ENCODE measurements at places on chromosomes 4 and X.

DNA sequence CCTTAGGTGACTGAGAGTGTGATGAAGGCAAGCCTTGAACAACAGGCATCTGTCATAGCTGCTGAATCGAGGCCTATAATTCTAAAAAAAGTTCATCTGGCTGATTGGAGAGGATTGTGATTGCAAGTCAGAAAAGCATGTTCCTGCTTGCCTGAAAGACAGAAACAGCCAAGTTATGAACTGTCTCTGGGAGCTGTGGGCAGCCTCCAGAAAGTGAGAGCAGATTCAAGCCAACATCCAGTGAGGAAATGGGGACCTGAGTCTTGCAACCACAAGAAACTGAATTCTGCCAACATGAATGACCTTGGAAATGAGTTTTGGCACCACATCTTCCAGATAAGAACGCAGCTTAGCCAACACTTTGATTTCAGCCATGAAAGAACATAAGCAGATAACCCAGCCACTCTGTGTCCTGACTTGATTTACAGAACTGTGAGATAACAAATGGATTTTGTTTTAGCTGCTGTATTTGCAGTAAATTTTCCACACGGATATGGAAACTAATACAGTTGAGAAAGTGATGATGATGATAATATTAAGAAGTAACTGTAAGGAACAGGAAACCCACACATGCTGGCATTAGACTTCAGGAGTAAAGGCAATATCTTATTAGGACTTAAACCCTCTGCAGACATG lies 240.3 kb upstream of the NDST3 start:
- DNase-seq, result no peak

DNA sequence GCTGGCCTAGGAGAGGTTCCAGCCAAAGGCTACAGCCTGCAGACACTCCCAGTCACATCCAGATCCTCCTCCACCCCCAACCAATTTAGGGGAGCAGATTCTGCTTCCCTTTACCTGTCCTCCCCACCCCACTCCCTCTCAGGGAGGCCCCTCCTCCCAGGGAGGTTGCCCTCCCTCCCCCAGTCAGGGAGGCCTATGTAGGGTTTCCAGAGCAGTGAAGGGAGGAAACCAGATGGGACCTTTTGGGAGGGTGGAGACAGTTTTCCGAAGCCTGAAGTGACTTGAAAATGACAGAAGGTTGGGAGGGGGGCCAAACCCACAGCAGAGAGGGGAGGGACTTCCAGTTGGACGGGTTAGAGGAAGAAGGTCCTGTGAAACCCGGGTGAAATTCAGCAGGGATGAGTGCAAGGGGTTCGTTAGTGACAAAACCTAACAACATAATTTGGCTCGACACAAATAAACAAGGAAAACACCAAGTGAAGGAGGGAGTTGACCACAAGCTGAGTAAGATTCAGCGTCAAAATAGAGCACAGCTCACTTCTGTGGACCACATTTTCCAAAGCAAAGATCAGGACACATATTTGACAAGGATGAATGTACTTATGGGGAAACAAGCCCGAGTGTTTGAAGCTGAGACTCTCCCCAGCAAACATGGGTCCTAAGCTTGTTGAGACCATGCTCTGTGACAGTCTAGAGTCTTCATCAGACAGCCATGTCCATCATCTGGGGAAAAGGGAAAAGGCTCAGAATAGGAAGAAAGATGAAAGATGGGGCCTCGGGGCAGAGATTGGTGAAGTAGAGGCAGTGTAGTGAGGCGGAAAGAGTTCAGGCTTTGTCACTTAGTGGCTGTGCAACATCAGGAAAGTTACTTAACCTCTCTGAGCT lies 46.4 kb downstream of the PRPS1 start:
- peak; percentile 89 for DNase-seq

DNA sequence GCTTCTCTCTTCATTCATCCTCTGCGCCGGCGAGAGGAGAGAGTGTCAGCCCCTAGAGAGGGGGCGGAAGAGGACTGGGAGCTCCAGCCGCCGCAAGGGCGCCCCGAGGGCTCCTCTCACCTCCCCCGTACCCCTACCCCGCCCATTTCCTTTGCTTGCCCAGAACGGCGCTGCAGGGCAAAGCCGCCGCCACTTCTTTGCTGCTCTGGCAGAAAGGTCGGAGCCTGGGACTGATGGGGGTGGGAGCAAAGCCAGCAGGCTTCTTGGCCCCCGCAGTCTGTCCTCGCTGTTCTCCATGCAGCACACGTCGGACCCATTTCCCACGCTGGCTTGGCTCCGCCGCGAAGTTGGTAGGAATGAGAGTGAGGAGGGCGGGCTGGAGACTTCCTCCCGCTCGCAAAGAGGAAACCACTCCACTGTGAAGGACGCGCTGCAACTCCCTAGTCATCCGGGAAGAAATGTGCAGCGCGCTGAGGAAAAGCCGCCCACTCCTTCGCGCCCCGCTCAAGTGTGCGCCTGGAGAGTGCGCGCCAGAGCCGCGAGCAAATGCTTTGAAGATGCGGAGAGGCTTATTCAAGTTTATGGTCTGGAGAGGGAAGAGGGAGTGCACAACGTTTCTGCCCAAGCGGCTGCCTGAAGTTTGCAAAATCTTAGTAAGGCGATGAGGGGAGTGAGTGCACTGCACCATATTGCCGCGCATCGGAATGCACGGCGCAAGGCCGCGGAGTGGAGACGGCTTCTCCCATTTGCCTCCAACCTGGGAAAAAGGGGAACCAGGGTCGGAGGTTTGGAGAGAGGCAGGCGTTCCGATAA lies 2.8 kb upstream of the PCDH7 start:
- no peak for DNase-seq

DNA sequence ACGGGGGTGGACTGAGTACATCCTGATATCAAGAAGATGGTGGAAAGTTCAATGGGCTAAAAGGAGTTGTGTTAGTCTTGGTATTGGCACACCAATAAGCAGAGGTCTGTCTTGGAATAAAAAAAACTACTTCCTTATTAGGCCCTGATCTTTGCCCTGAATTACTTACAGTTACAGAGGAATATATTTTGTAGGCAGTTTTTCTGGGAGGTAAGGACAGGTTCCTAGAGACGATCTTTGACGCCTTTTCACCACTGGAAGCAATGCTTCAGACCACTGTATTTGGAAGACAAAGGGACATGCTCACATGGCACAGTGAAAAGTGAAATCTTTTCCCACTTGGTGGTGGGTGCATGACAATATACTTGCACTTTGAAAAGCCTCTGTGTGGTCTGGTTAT lies 618 bp upstream of the XK start:
- DNase-seq, result no peak

DNA sequence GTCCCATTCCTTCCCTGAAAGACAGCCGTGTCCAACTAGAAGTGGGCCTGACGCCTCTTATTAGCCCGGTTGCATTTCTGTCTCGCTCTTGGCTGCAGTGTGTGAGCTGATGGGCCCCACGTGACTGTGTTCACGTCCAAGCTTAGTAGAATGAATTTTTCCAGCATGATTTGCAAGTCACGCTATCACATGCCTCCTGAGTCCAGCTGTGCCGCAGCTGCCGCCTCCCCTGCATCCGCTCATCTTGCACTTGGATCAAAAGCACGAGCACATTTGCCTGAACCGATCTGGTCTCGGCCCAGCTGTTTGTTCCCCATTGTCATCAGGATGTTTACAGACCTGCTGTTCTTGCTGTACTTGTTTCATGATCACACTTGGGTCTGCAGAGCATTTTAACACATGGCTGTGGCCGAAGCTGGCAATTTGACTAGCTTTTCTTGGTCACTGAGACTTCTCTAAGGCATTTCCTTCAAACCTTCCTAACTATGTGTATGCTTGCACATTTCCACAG lies 126.5 kb downstream of the KIT start:
- DNase-seq, result peak; percentile 19

DNA sequence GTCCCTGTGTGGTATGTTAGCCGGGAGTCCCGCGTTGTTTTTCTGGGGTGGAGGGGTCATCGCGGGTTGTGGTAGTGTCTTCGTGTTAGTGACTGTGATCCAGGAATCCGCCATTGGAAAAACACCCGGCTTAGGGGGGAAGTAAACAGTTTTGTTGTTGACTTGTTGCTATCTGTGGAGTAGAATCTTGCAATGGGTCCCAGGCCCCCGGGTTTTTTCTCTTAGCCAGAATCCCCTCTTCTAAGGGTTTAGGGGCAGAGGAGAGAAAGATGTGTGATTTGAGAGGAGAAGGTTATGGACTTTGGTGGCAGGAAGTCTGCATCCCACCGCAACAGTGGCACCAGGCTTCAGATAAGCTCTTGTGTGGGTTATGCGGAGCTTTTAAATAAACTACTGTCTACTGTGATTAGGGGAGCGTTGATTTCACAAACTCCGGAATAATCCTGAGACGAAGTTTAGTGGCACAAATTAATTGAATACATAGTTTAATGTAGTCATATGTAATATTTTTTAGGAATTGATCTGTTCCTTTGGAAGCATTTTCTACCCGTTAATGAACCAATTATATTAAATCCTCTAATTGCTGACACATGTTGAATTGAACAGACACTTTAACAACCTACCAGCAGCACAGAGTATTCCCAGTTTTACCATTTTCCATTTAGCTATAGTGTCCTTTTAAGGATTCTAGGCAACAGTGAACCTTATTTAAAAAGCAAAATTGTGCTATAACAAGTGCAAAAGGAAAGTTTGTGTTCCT lies 1.4 kb downstream of the DDX3X start:
- DNase-seq, result peak; percentile 39

GRCh38 chr4:150079081-150079581 lies 886 bp downstream of the DCLK2 start:
- DNase-seq, result peak; percentile 19

DNA sequence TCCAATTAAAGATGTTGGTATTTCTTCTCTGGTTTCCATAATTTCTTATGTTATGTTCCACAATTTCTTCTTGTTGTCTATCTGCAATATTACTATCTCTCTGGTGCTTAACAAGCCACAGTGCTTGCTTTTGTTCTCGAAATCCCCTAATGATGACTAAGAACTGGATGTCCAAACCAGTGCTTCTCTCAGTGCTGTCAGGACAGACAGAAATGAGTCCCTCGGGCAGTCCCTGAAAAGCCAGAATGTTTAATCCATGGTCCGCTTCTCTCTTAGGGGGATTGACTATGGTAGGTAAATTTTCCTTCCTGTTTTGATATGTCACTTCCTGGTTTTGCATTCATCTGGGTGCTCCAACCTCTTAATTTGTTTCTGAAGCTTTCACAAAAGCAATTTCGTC lies 321.6 kb upstream of the PCDH10 start:
- DNase-seq, result no peak

DNA sequence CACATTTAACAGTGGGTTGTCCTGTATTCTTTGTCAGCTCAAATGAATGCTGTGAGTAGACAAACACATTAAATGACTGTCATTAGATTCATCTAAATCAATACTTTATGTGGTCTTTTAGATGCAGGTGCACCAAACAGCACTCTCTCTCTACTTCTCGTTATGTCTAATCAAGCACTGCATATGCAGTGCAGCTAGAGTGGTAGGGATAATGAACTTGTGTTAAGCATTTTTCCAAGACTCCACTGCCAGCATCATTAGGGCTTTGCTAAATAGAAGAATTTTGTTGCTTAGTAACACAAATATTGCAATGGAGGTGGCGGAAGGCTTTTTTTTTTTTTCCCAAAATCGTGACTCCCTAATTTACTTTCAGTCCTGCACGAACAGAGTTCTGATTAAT lies 447.0 kb upstream of the GALNT7 start:
- DNase-seq, result no peak

DNA sequence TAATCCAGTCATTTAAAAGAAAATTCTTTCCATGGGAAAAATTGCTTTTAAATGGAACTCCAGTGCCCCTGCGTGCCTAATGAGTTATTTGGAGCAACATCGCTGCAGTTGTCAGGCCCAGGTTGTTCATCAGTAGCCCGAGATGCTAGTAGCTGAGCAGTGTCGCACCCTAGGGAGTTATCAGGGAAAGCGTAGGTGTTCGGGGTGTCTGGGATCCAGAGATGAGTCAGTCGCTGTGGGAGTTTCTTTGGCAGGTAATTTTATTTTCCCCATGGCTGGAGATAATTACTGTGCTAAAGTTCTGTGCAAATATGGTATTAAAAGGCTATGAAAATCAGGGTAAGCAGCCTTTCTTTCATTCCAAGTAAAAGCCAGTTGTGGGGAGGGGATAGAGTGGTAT lies 49.4 kb downstream of the ANXA3 start:
- DNase-seq, result no peak

DNA sequence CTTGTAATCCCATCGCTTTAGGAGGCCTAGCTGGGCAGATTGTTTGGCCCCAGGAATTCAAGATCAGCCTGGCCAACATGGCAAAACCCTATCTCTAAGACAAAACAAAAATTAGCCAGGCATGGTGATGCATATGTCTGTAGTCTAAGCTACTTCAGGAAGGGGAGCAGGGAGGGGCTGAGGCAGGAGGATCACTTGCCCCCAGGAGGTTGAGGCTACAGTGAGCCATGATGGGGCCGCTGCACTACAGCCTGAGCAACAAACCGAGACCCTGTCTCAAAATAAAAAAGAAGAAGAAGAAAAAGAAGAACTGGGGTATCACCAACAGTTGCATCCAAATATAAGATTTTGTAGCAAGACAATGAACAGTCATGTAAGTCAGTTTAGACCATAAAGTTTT lies 47.3 kb upstream of the NFKB1 start:
- no peak for DNase-seq
